ENCODE measurements at places on chromosomes 5 and 9. TPM values are rescaled to one million over a fixed set of nuclear protein-coding genes. Genes with fewer than 3 reads are reported as not detected.

The NOTCH1 gene
- 81.3 TPM for total RNA-seq

The SPRY4 gene
- 0.64 TPM for total RNA-seq

The ALDH1B1 gene
- total RNA-seq, result 39.3 TPM

The TRIM41 gene
- total RNA-seq, result 33.0 TPM

- no peaks in the 10 kb centered on the region for H3K36me3 ChIP-seq
- DNase-seq, result no peak
- H3K4me1 ChIP-seq, result no peaks in the 10 kb centered on the region
- no peaks in the 10 kb centered on the region for H3K27me3 ChIP-seq
- no peak overlapping the region for H3K27ac ChIP-seq
Observed at GRCh38 chr5:121516997-121517396, 334.7 kb upstream of the FTMT start.
